ENCODE measurements at places on chromosomes 4 and X. TPM values are rescaled to one million over a fixed set of nuclear protein-coding genes. Genes with fewer than 3 reads are reported as not detected.

The GAGE13 gene
- polyA plus RNA-seq: not detected

The JADE3 gene
- 30.1 TPM for polyA plus RNA-seq

The NBDY gene
- 99.7 TPM for polyA plus RNA-seq

The SLC49A3 gene
- polyA plus RNA-seq: 3.7 TPM

The MAGEA3 gene
- polyA plus RNA-seq: not detected

The NMU gene
- 7.7 TPM for polyA plus RNA-seq

The TMPRSS11B gene
- 0.08 TPM for polyA plus RNA-seq

The ARHGEF6 gene
- 13.8 TPM for polyA plus RNA-seq

The SPACA5 gene
- polyA plus RNA-seq: 0.58 TPM

DNA sequence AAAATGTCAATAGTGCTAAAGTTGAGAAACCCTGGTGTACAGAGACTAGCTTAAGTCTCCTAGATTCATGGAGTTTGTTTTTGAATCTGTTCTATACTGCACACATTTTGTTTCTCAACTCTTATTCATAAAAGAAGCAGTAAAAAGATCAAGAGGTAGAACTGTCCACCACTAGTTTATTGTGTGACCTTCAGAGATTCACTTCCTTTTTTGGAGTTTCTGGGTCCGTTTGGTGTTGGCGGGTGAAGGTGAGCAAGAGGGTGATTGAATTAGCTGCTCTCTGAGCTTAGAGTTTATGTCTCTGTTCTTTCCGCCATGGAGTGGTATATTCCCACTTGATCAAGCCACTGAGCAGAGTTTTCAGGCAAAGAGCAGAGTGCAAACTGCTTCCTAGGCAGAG, 21.4 kb upstream of the PLAC1 start:
- no peak for DNase-seq

GRCh38 chr4:110669663-110670062, 46.8 kb upstream of the PITX2 start:
- no peak for DNase-seq

DNA sequence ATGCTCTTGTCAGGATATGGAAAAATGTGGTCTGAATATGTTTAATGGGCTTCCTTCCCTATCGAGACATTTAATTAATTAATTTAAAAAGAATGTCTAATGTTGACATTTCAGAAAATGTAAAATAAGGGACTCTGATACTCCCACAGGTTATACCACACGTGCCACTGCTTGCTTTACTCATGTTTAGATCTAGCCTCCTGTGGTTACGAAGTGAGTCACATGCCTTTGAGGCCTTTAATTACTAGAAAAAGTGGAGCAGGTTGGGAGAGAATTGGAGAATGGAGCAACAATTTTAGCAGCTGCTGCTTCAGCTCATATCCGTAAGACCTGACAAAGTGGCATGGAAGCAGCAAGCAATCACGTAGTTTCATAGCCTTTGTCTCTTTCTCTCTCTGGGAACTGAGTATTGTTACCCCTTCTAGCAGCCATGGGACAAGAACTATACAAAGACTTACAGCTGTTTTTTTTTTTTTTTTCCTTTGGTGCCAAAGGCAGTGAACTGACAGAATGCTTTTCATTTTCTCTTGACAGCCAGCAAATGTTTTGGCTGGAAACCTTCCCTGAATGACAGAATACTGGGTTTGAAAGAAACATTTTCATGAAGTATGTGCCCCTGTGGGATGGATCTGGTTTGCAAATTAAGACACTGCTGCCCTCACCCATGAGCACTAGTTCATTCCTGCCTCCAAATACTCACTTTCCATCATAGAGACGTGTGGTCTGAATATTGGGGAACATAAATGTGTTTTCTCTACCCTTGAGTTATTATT, 355.1 kb upstream of the PABPC5 start:
- no peak for DNase-seq

- no peak for DNase-seq
Measured at GRCh38 chrX:10387011-10387410, 230.2 kb downstream of the CLCN4 start.

DNA sequence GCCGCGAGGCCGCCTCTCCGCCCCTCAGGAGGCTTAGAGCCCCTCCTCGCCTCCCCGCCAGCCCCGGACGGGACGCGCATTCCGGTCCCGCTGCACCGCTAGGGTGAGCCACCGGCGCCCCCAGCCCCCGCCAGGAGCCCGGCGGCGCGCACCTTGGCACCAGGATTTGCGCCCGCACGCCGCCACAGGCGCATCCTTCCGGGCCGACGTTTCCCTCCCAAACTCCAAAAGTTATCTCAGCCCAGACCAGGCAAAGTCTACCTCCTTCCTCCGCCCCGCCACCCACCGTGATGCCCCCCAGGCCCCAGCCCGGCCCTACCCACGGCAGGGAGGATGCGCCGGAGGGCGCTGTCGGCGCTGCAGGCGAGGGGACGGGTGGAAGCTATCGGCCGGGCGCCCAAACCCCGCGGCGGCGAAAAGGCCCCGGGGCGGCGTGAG, 538 bp downstream of the SCML2 start:
- peak; percentile 22 for DNase-seq

GRCh38 chrX:13598877-13599276, 29.5 kb downstream of the EGFL6 start:
- DNase-seq: no peak

GRCh38 chr4:7076696-7077082, 8.8 kb upstream of the GRPEL1 start:
- no peak for DNase-seq

GRCh38 chr4:86493460-86493859, 100.7 kb upstream of the PTPN13 start:
- no peak for DNase-seq

DNA sequence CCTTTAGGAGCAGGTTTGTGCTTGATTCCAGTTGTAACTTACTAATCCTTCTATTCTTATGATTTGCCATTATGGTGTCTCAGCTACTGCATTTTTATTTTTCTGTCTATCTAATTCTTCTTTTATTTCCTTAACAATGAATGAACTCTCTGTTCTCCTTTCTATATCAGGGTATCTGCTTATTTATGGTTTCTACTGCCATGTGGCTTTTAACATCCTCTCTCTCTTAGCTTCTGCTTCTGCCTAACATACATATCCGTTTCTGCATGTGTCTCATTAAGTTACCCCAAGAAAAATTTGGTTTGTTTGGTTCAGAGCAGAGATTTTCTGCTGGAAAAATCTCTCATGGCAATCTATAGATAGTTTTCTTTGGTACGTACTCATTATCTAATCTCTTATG, 614.4 kb downstream of the RPA4 start:
- DNase-seq: no peak

DNA sequence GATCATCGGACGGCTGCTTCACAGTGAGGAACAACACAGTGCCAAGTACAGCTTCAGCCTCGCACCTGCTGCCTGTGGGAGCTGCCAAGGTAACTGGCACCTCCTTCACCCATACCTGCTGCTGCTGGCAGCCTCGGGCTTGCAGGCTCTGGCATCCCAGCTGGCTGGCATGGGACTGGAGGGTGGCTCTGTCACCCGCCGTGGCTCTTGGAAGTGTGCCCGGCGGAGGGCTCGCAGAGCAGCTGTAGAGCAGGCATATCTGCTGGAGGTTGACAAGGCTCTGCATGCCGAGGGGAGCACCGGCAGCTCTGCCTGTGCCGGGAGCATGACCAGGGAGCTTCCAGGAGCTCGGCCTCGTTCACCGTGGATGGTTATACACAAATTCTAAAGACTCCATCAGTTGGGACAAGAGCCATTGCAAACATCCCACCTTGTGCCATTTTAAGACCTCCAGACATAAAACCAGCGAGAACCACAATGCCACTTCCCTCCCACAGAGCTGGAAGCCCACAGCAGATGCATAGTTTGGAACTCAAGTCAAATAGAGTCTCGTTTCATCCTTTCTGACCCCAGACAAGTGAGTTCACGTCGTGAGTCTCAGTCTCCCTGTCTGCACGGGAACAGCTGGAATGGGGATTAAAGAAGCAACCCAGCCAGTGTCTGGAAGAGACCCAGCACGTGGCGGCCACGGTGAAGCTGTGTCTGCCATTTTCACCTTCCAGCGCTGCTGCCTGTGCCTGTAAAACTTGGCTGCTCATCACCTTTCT, 84.3 kb upstream of the PSAPL1 start:
- no peak for DNase-seq
